ENCODE measurements at places on chromosomes 2 and 18.

DNA sequence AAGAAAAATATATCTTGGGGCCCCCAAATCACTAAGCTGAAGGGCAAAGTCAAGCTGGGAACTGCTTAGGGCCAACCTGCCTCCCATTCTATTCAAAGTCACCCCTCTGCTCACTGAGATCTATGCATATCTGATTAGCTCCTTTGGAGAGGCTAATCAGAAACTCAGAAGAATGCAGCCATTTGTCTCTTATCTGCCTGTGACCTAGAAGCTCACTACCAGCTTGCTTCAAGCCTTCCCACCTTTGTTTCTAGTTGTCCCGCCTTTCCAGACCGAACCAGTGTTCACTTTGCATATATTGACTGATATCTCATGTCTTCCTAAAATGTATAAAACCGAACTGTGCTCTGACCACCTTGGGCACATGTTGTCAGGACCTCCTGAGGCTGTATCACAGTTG lies 479.4 kb downstream of the METTL4 start:
- DNase-seq: no peak

- DNase-seq: no peak
These were observed 13.4 kb upstream of the ACOXL start for GRCh38 chr2:110718990-110719389.

DNA sequence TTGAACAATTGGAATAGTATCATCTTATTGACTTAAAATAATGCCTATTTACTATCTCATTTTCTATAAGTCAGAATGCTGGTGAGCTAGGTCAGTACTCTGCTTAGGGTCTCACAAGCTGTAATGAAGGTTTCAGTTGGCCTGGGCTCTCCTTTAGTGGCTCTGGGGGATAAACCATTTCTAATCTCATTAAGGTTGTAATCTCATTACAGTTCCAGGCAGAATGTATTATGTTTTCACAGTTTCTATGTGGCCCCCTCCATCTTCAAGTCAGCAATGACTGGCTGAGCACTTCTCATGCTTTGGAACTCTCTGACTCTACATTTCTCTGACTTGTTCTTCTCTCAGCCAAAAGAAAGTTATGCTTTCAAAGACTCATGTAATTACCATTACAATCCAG lies 163.1 kb downstream of the CCDC178 start:
- DNase-seq: no peak

GRCh38 chr2:96233436-96233835 lies 24.8 kb upstream of the STARD7 start:
- no peak for DNase-seq

DNA sequence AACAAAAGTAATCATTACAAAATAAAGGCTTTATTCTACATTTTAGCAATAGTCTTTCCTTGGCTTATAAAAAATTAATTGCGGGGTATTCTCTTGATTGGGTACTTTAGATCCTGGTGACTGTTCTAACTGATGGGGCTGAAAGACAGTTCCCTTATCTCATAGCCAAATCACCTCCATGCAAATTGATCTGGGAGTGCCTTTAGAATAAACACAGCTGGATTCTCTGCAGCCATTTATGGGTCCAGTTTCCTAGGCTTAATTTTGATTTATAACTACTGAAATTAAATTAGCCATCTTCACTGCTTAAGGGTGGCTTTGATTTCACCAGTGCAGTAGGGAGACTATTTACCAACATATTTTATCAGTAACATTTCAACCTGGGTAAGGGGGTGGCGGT lies 337.1 kb downstream of the NRXN1 start:
- no peak for DNase-seq

Measured in iPS DF 6.9 (cell line).